ENCODE measurements at places on chromosomes 6 and 20. TPM values are rescaled to one million over a fixed set of nuclear protein-coding genes. Genes with fewer than 3 reads are reported as not detected.

- no peak for ATAC-seq
Measured at GRCh38 chr6:34295721-34296120, 46.9 kb upstream of the SMIM29 start.

- no peak for ATAC-seq
Measured at GRCh38 chr20:11112832-11113231, 439.0 kb upstream of the JAG1 start.

DNA sequence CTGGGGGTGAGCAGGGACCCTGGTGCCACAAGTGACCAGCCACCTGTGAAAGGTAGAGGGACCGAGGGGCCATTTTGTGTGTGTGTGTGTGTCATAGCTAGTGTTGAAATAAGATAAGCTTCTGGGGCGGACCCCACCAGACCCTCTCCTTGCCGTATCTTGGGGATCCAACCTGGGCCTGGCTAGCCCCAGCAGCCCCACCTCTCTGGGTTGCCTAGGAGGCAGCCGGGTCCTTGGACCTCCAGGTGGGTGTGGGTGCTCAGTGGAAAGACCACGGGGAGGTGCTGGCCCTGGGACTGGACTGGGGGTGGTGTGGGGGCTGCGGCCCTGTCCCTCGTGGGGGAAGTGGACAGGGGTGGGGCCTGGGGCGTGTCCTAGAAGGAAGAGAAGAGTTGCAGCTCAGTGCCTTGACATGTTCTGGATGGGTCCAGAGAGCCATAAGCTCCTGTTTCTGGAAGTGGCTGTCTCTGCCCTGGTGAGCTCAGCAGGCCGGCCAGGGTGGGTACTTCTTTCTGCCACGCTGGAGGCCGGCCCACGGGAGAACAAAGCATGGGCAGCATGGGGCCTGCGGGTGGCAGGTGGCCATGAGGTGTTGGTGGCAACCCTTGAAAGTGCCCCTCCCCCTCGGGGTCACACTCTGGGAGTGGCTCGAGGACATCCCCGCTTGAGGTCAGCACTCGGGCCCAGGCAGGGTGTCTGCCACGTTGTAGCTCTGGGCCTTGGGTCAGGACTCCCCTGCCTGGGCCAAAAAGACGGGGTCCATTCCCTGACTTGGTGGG lies 8.4 kb downstream of the RBBP8NL start:
- no peak for ATAC-seq

- ATAC-seq, result no peak
Measured at GRCh38 chr6:17987447-17987696, at the start of gene KIF13A. TSS of gene KIF13A (minus strand) at chr6:17987635. CDS start at chr6:17987463, 172 bp downstream.

GRCh38 chr20:57225830-57226229 lies 40.6 kb downstream of the BMP7 start:
- no peak for ATAC-seq

The HINT3 gene
- 41.2 TPM for total RNA-seq

Measured in gastroesophageal sphincter (tissue), 4 donors.